ENCODE measurements at places on chromosomes 3 and 15.

GRCh38 chr3:155741603-155742002 lies 3.3 kb downstream of the PLCH1 start:
- DNase-seq, result no peak

GRCh38 chr3:47130557-47130956 lies 33.4 kb downstream of the SETD2 start:
- no peak for DNase-seq

DNA sequence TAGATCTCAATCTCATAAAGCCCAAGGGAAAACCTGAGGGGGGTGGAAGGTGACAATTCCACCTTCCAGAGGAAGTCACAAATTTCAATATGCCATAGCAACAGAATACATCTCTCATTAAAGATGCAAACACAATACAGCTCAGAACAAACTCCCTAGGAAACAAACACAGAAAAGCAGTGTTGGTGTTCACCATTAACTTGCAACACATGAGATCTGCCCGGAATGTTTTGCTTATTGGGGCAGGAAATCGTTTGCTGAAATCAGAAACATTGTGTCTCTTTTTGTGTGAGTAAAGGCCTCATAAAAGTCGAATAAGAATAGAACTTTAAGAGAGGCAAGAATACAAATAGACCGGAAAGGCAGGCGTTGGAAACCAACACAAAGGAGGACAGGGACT lies 5.8 kb upstream of the RYR3 start:
- DNase-seq, result no peak

- DNase-seq, result no peak
Measured at GRCh38 chr15:98964466-98965133, 43.0 kb downstream of the PGPEP1L start.

- DNase-seq, result no peak
Measured at GRCh38 chr3:172606021-172606420, 82.8 kb upstream of the TNFSF10 start.

GRCh38 chr15:28182216-28182615 lies 83.1 kb upstream of the OCA2 start:
- DNase-seq, result no peak

DNA sequence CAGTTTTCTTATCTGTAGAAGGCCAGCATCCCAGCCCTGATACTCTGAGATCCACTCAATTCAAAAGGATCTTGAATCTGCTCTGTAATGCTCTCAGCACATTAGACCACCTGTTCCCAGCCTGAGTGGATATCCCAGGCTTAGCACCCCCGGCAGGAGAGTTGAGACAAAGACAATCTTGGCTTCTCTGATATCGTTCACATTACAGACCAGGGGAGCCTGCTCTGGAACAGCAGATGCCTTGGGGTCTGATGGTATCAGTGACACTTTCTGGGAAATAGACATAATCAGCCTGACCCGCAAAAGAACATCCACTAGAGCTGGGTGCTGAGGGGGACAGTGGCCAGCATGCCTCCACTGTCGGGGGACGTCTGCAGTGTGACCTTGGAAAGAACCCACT lies 70.6 kb downstream of the BDH1 start:
- DNase-seq, result no peak

GRCh38 chr3:171574556-171575240 lies 114.5 kb upstream of the TNIK start:
- no peak for DNase-seq

DNA sequence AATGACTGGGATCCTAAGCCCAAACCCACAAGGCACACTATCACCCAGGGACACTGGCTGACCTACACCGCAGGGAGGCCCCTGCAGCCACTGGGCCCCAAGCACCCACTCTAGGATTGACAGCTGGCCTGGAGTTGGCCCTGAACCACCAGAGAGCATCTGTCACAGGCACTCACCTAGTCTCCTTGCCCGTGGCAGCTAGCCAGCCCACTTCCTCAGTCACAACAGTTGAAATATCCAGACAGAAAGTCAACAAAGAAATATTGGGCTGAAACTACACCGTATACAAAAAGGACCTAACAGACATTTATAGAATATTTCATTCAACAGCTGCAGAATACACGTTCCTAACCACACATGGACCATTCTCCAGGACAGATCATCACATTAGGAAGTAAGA lies 5.2 kb upstream of the SPINK8 start:
- DNase-seq, result no peak

- no peak for DNase-seq
Measured at GRCh38 chr15:62886431-62887071, 156.0 kb upstream of the TPM1 start.

GRCh38 chr15:48794697-48795134 lies 16.2 kb downstream of the CEP152 start:
- DNase-seq, result no peak

DNA sequence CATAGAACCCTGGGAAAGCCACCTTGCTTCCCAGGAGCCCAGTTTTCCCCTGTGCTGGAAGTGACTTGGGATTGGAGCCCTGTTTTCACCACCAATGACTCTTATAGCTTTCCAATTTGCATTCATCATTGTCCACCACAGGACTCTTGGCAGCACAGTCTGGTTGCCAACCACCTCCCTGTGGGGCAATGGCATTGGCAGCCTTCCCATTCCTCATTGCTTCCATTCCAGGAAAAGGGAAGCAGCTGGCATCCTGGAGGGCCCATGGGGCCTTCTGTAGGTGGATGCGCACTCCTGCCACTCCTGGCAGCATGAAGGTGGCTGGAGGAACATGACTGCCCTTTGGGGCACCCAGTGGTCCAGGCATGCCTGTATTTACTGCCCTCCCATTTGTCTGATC lies 57.7 kb downstream of the FEM1B start:
- no peak for DNase-seq

GRCh38 chr3:162491952-162492351 lies 995.3 kb downstream of the OTOL1 start:
- no peak for DNase-seq

DNA sequence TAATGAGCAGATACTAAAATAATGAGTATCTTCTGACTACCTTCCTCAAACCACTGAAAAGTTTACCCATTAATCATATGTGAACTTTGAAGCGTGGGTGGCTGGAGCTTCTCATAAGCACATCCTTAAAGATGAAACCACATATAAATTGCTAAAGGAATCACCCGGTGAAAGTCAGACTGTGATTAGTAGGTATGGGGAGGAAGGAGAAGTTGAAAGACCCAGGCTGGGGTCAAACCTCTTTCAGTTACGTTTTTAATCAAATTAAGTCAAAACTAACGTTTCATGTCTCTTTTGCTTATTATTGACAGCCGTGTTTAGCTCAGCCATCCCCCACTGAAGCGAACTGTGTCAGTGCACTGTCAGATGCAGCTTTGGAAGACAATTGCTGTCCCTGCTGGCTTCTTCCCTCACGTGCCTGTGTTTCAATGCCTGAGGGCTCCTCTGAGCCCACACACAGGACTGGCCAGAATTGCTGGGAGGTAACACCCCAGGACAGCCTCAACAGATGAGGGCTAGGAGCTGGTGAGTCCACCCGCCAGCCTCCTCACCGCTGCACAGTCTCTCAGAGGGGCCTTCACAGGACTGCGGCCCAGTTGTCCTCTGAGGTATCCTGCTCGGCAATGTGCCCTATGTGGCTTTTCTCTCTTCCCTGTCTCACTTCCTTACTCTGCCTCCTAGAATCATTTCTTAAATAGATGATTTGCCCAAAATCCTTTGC lies 29.3 kb upstream of the SH3BP5 start:
- peak; percentile 19 for DNase-seq

DNA sequence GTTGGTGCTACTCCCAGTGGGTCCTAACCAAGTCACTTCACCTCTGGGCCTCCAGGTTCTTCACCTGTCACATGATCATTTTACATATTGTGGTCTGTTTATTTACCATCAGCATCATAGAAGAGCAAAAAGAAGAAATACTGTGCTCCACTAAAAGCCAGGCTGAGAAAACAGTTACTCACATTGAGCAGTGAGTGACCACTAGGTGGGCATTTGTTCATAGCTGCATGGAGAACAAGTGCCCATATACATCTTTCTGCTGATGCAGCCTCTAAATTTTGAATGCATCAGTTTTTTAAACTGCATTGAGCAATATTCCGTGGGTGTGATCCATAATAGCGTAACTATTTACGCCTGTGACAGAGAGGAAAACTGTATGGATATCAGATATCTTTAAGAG lies 76.2 kb downstream of the DCUN1D1 start:
- no peak for DNase-seq

DNA sequence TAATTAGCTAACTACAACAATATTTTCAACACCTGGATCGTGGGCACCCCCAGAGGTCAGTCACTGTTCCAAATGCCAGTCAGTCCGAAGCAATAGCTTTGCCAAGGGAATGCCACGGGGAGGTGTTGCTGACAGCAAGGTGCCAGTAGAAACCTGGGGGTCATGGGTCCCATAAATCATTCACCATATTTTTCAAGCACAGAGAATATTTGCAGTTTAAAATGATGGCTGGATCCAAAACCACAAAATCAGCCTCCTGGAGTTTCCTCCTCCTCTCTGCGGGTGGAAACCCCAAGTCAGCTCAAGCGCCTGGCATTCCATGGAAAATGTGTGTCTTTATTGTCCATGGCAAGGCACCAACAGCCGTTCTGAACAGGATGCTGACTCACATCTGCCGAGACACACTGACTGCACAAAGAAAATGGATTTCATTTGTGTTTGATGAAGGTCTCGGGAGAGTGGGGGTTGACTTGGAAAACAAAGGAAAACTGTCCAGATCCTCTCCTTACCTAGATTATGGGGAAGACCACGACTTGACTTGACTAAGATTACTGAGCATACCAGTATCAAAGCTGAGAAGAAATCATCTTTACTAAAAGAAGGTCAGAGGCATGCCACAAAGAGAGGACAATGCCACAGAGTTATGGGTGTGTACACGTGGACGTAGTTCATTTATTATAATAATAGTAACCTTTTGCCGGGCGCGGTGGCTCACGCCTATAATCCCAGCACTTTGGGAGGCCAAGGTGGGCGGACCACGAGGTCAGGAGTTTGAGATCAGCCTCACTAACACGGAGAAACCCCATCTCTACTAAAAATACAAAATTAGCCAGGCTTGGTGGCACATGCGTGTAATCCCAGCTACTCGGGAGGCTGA lies 26.4 kb downstream of the ANXA2 start:
- DNase-seq, result no peak

DNA sequence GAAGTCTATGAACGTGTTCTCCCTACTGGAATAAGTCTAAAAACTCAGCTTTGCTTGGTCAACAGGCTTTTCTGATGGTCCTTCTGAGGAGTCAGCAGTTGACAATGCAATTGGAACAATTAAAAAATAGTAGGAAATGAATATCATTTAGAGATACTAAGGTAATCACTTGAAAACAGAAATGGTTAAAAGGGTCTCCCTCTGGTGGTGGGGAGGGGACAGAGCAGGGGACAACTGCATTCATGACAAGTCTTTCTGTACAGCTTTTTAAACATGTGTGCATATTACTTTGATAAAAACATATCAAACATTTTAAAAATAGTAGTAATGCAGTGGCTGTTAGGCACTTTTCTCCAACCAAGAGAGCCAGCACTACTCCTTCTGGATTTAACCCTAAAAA lies 119.9 kb upstream of the FHIT start:
- DNase-seq, result no peak

GRCh38 chr3:171123915-171124314 lies 97.4 kb upstream of the SLC2A2 start:
- no peak for DNase-seq

DNA sequence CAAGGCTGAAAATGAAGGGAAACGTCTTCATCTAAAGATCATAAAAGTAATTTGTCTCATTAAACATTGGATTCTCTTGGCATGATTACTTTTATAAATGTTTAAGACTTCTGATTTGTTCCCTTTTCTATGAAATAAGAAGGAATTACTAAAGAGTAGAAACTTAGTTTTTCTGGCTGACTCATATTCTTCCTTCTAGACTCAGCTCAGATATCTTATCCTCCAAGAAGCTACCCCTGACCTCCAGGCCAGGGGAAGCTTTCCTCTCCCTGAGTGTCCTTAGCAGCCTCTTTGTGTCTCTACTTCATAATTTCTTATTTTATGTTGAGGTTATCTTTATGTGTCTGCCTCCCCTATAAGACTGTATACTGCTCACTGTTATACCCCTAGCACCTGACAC lies 291.9 kb upstream of the STT3B start:
- no peak for DNase-seq

GRCh38 chr3:134013280-134013679 lies 16.4 kb downstream of the SLCO2A1 start:
- DNase-seq, result no peak

- DNase-seq, result no peak
Measured at GRCh38 chr3:126916546-126916945, 66.4 kb upstream of the PLXNA1 start.

DNA sequence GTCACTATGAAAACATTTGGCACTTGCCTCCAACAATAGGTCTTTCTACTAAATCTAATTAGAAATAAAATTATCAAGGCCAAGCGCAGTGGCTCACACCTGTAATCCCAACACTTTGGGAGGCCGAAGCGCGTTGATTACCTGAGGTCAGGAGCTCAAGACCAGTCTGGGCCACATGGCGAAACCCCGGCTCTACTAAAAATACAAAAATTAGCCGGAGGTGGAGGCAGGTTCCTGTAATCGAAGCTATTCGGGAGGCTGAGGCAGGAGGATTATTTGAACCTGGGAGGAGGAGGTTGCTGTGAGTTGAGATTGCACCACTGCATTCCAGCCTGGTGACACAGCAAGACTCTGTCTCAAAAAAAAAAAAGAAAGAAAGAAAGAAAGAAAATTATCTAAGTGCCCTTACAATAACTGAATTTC lies 1.6 kb upstream of the PLD1 start:
- no peak for DNase-seq

DNA sequence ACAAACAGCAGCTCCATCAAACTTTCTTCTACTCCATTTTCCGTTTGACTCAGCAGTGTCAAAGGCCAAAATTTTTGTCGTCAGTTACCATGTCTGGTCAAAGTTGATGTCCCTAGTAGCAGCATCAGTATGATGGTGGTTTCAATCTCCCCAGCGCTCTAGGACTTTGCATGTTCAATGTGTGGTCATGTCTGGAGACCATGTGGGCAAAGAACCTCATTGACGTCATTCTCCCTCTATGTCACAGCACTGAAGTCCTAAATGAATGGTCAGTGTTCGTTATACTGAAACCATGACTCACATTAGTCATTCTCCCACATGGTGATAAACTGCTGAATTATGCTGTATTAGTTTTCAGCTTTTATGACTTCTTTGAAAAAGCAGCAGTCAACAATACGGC lies 23.2 kb downstream of the SHC4 start:
- no peak for DNase-seq

GRCh38 chr3:21835264-21835663 lies 84.3 kb upstream of the ZNF385D start:
- no peak for DNase-seq

- no peak for DNase-seq
Measured at GRCh38 chr15:64766058-64766457, 9.3 kb downstream of the RBPMS2 start.
